ENCODE measurements at places on chromosomes 1 and 21.

DNA sequence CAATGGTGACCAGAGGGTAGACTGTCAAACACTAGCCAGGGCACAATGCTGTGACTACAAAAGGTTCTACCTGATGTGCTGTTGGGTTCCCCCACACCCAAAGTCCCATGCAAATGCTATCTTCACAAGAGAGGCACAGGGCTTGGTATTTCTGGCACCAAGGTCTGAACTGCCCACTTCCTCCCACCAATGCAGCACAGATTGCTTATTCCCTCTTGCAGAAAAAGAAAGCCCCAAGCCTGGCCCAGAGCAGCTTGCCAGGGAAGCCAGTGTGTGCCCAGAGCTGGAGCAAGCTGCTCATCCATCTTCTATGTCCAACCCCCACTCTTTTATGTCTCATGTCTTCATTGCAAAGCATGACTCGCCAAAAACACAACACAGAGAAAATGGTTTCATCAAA is 149.4 kb upstream of the CAMK1G start:
- no peak for DNase-seq

GRCh38 chr1:224800486-224801119 is 128.9 kb upstream of the DNAH14 start:
- no peak for DNase-seq

DNA sequence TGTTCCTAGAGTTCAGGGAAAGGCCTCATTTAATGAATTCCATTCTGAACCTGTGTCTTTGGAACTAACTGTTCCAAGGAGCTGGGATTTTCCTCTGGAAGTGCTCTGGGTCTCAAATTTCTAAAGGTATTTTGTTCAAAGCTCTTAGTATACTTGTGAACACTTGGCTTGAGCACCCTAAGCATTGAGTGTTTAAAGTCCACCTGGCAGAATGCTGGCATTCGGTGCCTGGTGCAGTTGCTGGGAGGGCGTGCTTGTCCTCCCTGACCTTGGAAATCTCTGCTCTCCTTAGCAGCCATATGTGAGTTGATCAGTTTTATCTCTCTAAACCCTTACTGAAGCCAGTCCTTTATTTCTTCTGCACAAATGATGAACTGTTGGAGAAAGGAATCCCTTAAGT is 3.0 kb downstream of the MTARC2 start:
- no peak for DNase-seq

DNA sequence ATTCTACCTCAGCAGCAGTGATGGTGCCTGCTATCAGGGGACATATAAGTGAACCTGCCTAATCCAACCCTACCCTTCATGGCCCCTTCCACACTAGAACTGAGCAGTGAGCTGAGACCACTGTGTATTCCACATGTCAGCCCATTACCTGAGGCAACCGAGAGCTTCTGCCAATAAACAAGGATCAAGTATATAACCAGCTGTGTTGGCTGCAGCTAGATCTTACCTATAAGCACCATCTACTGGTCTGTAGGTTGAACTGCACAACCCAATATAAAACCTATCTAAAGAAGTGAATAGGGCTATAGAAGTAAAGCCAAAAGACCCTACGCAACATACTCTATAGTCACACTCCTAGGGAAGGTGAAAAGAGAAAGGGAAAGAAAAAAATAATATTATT is 376.9 kb downstream of the HHIPL2 start:
- no peak for DNase-seq

Data from endothelial cell of umbilical vein (primary cell).